IPS-NIHi11 (cell line): ENCODE measurements at places on chromosomes 5 and 9.
A peak's percentile ranks its signal among the peaks of the same experiment; 100 is the strongest.

DNA sequence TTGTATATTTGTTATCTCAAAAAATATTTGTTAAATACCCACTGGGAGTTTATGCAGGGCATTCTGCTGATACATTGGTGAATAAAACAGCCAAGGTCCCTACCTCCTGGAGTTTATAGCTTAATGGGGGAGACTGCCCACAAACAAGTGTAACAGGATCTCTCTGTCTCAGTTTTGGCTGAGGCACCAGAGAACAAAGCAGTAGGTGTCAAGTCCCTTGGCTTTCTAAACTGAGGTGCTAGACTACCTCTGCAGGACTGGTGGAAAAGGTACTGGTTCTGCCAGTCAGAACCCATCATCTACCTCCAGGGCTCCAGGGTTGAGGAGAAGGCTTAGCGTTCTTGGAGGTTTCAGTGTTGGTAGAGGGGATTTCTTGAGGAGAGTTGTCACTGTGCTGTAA is 188.4 kb upstream of the ELL2 start:
- no peak for DNase-seq

- DNase-seq = no peak
Measured at GRCh38 chr9:33222031-33222430, 17.9 kb upstream of the SPINK4 start.

DNA sequence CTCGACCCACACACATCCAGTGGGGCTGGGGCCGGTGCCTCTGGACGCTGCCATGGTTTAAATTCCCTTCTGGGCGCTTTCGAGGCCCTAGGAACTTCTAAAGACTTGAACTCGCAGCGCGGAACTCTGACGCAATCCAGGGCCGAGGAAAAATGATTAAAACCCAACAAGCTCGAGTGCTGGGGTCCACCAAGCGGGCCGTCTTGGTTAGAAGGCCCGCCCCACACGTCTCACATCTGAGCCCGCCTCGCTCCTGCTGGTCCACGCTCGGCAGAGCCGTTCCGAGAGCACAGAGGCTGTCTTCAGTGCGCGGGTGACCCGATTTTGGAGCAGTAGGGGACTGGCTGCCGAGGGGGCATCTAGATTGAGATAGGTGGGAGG is 1.5 kb downstream of the CRHBP start:
- DNase-seq = peak; percentile 41

DNA sequence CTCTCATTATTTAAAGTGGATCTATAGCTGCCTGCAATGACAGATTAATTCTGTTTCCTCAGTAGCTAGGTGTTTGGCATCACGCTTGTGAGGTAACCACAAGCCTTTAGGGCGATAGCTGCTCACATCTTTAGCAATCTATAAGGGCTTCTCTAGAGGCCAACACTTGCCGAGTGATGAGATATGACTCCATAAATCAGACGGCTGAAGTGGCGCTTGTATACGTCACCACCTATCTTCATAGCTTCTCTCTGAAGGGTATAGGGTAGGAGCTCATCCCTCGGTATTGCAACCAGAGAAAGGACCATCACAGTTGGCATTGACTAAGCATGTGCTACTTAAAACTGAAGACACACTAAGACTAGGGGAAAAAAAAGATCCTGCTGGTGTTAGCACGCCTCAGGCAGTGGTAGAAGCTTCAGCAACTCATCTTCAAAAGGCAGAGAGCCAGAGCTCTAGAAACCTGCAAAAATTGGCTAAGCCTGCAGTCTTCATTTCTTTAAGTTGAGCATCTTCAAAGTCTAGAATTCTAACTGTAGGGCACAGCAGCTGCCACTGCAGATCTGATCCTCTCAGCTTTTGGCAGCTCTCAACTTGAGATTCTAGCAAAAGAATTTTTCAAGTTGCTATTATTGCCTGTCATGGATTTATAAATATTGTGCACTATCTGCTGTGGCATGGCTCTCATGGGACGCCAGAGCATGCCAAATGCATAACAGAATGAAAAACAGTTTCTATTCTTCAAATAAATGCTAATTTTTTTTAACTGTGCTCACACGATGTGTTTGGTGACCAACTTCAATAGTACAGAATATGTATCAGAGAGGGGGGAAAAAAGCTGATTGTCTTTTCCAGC is 37.5 kb downstream of the PSMB7 start:
- no peak for DNase-seq
